Eye (tissue), 1 donor: ENCODE measurements at places on chromosomes 5 and 9.
A peak's percentile ranks its signal among the peaks of the same experiment; 100 is the strongest.

DNA sequence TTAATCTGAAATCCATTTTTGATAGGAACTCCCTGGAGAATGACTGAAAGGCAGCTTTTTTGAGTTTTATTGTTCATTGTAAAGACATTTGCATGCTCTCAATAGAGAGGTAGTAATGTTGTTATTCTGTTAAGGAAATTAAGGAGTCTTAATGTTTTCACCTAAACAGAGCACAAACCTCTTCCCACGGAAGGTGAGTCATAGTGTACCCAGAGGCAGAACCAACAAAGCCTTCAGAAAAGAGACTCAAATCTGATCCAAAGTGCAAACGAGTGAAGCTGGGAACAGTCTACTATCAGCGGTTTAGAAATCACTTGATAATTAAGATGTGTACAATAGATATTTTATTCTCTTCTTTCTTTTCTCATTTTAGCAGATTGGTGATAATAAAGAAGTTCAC, 470.5 kb downstream of the PLK2 start:
- DNase-seq, result no peak

GRCh38 chr5:34582371-34582770, 73.8 kb upstream of the RAI14 start:
- no peak for DNase-seq

DNA sequence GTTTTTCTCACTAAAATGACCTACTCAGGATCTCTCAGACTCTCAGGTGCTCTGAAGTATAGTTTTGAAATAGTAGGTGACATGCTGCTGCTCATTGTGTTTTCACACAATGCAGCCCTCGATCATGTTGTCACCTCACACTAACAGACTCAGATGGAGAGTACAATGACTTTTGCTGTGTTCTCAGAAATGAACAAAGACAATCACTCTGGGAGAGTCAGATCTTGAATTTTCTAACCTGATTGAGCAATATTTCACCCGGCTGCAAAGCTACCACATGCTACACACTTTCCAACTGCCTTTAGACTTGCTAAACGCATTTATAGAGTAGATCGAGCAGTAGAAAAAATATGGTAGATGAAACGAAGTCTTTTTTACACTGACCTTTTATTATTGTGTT, 113.4 kb downstream of the ST8SIA4 start:
- DNase-seq, result no peak

DNA sequence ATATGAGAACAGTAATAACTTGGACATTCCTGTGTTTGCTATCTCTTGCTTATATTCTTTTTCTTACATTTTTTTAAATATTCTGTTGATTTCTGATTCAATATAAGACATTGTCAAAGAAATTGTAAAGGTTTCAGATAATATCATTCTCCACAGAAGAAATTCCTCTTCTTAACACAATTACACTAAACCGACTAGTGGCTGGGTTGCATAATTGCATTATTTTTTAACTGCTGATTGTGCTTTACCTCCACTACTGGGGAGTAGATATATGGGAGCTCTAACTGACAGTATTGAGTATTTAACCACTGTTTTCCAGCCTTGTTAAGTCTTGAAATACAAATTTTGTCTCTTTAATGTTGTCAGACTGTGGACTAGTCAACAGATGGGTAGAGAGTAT, 723.8 kb upstream of the EDIL3 start:
- DNase-seq, result no peak

GRCh38 chr9:74985041-74985440, 32.3 kb upstream of the C9orf40 start:
- no peak for DNase-seq

DNA sequence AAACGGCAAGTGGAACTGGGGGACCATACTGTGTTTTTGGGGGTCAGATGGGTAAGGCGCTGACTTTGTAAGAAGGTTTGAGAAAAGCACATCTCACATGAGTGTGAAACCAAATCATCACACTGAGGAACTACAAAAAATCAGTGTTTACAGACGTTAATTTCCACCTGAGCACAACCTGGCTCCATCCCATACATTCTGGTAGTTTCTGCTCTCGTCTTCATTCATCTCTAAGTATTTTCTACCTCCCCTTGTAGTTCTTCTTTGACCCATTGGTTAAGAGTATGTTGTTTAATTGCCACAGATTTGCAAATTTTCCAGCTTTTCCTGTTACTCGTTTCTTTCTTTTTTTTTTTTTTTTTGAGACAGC, 8.9 kb upstream of the DPP7 start:
- no peak for DNase-seq

DNA sequence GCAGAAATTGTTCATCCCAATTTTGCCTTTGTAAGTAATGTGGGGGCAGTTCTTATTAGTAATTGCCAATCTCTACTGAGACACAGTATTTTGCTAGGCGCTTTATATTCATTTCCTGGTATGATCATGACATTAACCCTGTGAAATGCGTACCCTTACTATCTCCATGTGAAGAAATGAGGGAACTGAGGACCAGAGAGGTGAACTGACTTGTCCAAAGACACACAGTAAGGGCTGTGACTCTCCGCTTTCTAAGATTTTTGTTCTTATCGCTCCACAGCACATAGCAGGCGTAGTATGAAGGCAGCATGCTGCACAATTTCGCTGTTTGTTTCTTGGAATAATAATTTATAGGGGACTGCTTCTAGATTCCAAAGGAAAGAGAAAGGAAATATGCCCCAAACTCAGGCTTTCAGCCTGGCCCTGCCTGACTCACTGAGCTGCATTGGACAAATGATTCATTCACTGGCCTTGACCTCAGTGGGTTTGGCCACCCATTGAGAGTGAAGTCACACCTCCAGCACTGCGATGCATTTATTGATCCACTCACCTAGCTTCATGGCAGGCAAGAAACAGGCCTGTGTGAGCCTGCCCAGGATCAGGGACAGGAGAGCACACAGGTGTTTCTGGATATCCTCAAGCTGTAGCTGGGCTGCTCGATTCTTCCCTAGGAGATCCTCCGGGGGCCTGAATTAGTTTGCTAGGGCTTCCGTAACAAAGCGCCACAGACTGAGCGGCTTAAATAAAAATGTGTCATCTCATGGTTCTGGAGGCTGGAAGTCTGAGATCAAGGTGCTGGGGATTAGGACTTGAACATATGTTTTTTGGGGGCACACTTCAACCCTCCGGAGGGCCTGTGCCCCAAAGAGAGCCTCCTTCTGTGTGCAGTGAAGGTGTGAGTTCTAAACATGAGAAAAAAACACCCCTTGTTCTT, 7.2 kb upstream of the DUSP1 start:
- DNase-seq, result no peak

GRCh38 chr9:130028493-130029222, 14.3 kb downstream of the FNBP1 start:
- no peak for DNase-seq

GRCh38 chr5:72959257-72959656, 3.4 kb downstream of the FCHO2 start:
- no peak for DNase-seq

DNA sequence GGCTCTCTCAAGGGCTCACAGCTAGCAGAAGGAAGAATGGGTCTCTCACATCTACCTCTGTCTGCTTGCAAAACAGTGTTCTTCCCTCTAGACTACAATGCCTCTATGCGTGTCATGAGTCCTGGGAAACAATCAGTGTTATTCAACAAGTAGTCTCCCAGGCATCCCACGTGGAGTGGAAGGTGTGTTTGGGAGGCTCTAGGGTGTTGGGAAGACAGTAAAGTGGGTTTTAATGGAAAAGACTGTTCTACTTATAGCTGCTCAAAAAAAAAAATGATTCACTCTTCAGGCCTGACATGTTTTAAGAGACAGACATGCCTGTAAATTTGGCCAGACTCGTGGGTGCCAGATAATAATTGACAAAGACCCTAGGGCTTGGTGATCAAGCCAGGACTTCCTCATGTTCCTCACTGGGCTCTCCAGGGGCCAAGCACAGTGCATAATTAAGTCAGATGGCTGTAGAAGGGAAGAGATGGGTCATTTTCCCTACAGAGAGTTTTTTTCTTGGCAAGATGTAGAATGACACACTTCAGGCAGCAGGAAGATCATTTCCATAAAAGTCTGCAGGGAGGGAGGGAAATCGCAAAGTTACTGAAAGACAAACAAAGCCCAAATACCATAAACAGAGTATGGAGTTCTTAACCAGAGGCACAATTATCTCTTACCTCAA, 246.4 kb downstream of the ACTL7B start:
- no peak for DNase-seq

GRCh38 chr5:71937921-71938698, 169.2 kb upstream of the MAP1B start:
- peak; percentile 61 for DNase-seq

- peak; percentile 90 for DNase-seq
These were observed 33.8 kb upstream of the KDM4C start for GRCh38 chr9:6723881-6724420.

DNA sequence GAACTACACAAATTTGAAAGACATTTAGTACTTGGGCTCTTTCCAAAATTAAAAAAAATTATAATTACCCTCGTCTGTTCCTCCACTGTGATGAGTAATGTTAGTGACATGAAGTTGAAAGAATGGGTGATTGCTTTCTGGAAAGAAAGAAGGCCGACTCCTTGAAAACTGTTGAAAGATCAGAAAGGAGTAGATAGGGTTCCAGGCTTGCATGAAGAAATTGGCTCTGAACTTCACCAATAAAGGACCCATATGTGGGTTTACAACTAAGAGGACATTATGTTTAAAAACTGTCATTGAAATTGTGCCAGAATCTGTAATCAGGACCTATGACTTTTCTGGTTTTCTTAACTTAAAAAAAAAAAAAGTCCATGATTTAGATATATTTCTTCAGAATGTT, 20.7 kb upstream of the MOCS2 start:
- no peak for DNase-seq

DNA sequence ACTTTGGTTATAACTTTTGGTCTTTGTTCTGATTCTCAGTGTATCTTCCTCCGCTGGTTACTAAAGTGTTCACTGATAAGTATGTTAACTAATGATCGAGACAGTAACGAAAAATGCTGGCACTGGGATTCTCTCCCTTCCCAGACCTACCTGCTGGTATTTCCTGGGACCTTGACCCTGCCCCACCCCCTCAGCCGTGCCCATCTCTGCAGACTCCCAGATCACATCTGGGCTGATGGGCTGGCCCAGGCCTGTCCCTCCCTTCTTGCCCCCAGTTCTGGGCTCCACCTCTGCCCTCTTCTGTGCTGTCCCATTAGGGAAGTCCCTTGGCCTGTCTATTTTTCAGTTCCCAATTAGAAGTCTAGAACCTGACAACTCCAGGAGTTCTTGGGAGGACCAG, 46.9 kb downstream of the NEURL1B start:
- DNase-seq, result no peak

GRCh38 chr9:120210274-120210673, 369.7 kb downstream of the CDK5RAP2 start:
- no peak for DNase-seq

GRCh38 chr9:91847581-91848091, 102.4 kb downstream of the ROR2 start:
- DNase-seq, result peak; percentile 60

- DNase-seq, result no peak
These were observed 80.6 kb downstream of the WNK2 start for GRCh38 chr9:93264338-93265125.

DNA sequence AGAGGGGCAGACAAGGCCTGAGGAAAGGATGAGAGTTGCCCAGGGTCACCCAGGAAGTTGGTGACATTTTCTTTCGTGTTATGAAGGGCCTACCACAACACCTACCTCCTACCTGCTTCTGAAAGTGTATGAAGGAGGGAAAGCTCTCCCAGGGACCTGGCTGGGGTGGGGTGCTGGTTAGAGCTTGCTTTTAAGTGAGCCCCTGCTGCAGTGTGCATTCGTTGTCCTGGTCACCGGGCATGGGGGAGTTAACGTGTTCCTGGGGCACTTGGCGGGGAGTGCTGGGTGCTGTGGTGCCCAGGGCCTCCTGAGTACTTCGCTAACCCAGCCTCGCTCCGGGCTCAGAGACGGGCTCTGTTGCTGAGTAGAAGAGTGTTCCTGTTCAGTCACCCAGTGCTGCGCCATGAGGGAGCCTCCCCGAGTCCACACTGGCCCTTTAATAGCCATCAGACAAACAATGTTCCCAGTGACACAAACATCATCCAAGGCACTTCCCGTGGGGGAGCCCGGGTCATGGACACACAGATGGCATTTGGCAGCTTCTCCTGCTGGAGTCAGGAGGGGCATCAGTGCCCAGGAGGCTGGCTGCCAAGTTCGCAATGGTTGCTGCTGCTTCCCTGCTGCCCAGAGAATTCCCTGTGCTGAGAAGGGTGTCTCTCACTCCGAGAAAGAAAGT, 85.7 kb downstream of the AMBP start:
- DNase-seq, result no peak

DNA sequence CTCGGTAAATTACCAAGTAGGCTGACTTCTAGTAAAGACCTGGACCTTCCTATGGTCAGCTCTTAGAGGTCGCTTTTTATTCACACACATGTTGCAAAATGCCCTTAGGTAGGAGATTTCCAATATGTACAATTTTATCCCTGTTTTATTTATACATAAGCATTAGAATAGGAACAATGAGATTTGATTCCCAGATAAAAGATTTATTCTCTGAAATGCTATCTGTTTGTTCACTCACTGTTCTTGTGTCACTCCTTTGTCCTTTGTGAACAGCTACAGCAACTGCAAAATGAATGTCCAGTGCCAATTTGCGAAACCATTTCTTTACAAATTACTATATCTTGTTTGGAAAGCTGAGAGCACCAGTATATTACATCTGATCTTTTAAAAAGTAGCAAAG, 991.5 kb upstream of the TYRP1 start:
- no peak for DNase-seq

- DNase-seq, result no peak
These were observed 17.7 kb upstream of the ANGPTL2 start for GRCh38 chr9:127140181-127140580.

GRCh38 chr5:117487556-117487955, 912.9 kb upstream of the SEMA6A start:
- no peak for DNase-seq

GRCh38 chr5:53590759-53591158, 30.3 kb downstream of the NDUFS4 start:
- DNase-seq, result no peak

DNA sequence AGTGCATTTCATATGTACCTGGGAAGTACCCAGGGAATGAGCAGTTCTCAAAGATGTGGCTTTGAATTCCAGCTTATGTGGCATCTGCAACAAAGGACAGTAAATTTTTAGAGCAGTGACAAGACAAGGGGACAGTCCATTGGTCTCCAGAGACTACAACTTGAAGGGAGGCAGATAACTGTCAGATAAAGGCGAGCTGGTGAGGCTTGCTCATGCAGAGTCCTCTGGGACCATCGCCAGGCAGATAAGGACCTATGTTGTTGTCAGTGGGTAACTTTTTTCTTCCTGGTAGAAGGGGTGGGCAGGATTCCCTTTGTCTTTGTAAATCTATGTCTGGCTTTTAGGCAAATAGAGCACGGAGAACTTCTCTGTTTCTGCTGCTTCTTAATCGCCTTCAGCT, 120.2 kb downstream of the ICE1 start:
- DNase-seq, result no peak

DNA sequence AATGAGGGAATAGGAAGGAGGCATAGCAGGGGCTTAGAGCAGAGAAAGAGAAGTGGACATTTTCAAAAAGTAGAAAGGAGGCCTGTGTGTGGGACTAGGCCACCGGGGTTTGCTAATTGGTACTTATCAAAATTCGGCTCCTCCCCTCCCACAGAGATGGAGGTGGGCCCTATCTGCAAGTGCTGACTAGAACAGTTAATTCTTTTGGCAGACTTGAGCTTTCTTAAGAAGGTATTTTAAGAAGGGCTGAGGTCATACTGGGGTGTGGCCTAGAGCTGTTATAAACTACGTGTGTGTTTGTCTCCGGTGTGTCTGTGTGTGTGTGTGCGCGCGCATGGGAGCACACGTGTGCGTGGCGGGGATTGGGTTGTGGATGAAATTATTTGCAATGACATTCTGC, 1086.5 kb downstream of the EFNA5 start:
- no peak for DNase-seq

- no peak for DNase-seq
These were observed 20.5 kb upstream of the ARHGEF28 start for GRCh38 chr5:73605223-73606087.

- peak; percentile 73 for DNase-seq
These were observed 25.3 kb upstream of the PPP1R2B start for GRCh38 chr5:156824800-156825199.
